ENCODE measurements at places on chromosomes 3 and 15.

GRCh38 chr3:113717818-113718217 lies 21.4 kb upstream of the USF3 start:
- DNase-seq: no peak

- DNase-seq: no peak
Measured at GRCh38 chr3:33915796-33916546, 117.5 kb downstream of the PDCD6IP start.

DNA sequence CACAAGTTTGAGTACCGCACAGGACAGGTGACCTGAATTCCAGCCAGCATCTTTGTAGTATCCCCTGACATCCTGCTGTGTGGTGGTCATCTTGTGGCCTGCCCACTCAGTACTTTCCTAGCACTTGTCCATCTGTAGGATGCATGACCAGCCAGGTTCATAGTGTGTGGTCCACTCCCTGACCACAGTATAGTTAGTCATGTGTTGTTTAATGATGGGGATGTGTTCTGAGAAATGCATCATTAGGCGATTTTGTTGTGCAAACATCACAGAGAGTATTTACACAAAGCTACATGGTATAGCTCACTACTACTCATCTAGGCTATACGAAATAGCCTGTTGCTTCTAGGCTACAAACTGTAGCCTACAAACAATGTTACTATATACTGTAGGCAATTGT lies 16.9 kb upstream of the RBPMS2 start:
- DNase-seq: no peak

GRCh38 chr3:56998076-56998529 lies 62.4 kb upstream of the SPATA12 start:
- DNase-seq: no peak

- DNase-seq: no peak
Measured at GRCh38 chr3:16300881-16301359, 35.9 kb downstream of the OXNAD1 start.

GRCh38 chr3:195896361-195897080 lies 11.8 kb downstream of the TNK2 start:
- no peak for DNase-seq

DNA sequence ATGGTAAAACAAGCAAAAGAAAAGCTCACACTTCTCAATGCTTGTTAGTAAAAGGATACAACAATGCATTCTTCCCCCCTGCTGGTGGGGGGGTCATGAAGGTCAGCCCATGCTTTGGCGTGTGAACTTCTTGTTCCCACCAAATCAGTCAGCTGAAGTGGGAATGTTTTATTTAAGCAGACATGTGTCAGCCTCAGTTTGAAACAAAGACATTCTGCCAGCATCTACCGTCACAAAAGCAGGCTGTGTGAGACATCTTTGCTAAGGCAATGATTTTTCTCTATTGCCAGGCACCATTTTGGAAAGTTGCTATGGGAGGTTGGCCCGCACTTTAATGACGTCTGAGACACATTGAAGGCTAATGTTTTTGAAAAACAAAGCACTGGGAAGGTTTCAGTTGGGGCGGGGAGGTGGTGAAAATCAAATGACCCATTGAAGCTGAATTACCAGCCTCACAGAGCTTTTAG lies 206.6 kb downstream of the TLE3 start:
- no peak for DNase-seq

- DNase-seq: peak; percentile 86
Measured at GRCh38 chr15:80615783-80616391, 79.2 kb upstream of the ABHD17C start.

- DNase-seq: no peak
Measured at GRCh38 chr15:100114571-100114970, 227.2 kb downstream of the ADAMTS17 start.

- no peak for DNase-seq
Measured at GRCh38 chr3:85476891-85477495, 518.2 kb downstream of the CADM2 start.

DNA sequence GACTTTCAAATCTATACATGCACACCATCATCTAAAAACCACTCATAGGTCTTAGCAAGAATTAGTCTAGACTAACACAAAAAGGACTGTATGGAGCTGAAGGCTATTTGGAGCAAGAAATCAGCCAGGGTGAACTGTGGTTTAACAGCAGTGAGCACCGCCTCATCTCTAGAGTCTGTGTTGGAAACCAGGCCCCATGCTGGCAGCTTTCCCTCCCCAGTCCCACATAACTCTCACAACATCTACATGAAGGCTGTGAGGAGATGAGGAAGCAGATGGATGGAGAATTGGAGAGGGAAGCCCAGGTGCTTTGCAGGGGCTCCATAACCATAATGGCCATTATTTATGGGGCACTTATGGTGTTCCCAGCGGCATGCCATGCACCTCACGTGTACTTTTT lies 133.2 kb upstream of the TOPAZ1 start:
- DNase-seq: no peak

- no peak for DNase-seq
Measured at GRCh38 chr15:51076524-51077220, 18.0 kb downstream of the TNFAIP8L3 start.

DNA sequence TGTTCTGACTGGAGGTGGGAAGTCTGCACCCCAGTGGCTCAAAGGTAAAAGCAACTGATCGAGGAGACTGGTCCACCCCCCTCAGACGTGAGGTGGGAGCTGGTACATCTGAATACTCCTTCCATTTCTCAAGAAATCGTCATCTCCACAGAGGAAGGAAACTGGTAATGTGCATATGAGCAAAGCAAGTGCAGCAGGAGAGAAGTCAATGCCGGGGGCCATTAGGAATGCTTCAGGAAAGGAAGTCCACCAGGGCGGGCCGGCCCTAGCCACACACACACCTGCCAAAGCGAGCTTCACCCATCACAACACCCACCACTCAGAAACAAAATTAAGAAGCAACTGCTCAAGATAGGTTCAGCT lies 8.5 kb downstream of the TBC1D2B start:
- no peak for DNase-seq

DNA sequence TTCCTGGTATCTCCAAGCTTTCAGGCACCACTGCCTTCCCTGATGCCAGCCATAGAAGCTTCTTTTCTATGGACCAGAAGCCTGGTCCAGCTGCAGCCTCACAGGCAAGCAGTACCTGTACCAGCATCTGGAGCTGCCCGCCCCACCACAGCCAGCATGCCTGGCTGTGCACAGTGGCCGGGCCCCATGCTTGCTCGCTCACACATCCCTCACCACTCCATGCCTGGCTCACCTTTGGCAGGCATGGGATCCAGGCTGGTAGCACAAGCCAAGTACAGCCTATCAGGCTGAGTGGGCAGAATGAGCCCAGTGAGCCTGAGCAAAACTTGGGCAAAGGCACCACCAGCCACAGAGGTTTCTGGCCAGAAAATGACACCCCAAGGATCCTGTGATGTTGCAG lies 93.4 kb downstream of the TPRA1 start:
- DNase-seq: no peak

DNA sequence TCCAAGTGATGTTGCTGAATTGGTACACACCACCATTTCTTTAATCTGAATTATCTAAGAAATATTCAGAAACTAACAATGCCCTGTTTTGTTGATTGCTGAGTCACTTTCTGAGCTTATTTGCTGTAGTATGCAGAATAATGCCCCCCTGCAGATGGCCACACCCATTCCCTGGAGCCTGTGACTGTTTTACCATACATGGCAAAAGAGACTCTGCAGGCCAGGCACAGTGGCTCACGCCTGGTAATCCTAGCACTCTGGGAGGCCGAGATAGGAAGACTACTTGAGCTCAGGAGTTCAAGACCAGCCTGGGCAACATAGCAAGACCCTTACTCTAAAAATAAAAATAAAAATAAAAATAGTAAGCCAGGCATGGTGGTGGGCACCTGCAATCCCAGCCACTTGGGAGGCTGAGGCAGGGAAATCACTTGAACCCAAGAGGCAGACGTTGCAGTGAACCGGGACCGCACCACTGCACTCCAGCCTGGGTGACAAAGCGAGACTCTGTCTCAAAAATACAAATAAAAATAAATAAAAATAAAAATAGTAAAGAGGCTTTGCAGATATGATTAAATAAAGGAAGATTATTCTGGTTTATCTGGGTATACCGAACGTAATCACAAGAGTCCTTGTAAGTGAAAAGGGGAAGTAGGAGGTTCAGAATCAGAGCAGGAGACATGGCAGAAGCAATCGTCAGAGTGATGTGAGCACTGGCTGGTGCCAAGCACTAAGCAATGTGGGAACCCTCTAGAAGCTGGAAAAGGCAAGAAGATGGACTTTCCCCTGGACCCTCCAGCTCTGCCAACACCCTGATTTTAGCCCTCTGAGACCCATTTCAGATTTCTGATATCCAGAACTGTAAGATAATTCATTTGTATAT lies 19.0 kb downstream of the PCYT1A start:
- no peak for DNase-seq

- no peak for DNase-seq
Measured at GRCh38 chr15:64837502-64837901, 4.2 kb upstream of the PLEKHO2 start.

DNA sequence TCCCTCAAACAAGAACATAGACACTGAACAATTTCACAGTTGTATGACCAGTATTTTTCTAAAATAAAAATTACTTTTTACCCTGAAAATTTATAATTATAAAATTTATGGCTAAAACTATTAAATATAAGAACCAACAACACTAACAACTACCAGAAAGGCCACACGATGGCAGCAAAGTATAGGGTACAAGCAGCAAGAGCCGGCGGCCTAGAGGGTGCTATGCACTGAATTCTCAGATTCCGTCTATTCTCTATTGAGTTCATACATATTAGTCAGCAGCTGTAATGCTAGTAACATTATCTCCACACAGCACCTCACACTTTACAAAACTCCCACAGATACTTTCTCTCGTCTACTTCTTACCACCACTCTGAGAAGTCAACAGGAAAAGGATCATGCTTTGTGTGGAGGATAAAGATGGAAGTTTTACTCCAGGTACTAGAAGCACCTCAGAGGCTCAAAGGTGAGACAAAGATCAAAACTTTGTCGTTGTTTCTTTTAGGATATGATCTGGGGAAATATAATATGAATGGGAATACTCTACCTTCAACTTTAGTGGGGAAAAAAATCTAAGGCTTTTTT lies 160.5 kb downstream of the FGF12 start:
- DNase-seq: peak; percentile 32

GRCh38 chr15:64456634-64457108 lies 3.7 kb upstream of the ZNF609 start:
- no peak for DNase-seq

GRCh38 chr15:83278191-83278590 lies 6.3 kb downstream of the BNC1 start:
- DNase-seq: no peak

DNA sequence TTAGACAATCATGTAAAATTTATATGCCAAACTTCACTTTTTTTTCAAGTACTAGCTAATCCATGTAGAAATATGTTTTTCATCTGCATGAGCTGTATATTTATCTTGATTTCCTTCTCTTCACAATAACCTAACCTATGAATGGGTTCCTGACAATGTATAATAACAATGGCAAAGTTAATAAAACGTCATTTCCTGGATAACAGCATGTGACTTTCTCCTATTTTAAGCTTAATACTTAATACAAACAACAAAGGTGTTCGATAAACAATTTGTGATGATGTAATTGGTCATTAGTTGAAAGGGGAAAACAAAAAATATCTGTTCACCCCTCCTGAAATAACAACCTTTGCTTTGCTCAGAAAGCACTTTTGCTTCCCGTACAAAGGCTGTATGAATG lies 20.4 kb downstream of the CD200 start:
- DNase-seq: no peak

DNA sequence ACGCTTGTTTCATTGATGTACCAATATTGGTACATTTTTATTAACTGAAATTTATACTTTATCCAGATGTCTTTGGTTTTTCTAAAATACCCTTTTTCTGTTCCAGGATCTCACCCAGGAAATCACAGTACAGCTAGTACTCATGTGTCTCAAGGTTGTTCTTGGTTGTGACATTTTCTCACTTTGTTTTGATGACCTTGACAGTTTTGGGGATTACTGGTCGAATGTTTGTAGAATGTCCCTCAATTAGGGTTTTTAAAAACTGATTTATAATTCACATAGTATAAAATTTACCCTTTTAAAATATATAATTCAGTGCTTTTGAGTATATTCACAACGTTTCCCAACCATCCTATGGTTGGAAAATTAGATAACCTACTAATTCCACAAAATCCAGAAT lies 6.3 kb upstream of the SNRPN start:
- no peak for DNase-seq

GRCh38 chr3:67083277-67083676 lies 85.2 kb downstream of the KBTBD8 start:
- no peak for DNase-seq

DNA sequence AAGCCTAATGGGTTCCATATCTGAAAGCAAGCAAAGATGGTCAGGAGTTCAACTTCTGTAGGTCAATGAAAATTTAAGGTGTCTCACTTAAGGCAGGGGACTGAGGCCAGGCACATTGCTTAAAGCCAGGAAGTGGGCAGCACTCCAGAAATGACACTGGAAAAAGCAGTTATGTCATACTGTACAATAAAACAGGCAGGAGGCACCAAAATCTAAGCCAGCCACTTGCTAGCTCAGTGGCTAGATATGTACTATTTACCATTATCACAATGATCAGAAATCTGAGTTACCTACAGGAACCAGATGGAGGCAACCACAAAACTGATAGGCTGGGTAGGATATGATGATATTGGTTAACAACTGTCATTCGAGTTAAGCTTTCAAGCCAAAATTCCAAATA lies 57.3 kb downstream of the FRMD5 start:
- no peak for DNase-seq

DNA sequence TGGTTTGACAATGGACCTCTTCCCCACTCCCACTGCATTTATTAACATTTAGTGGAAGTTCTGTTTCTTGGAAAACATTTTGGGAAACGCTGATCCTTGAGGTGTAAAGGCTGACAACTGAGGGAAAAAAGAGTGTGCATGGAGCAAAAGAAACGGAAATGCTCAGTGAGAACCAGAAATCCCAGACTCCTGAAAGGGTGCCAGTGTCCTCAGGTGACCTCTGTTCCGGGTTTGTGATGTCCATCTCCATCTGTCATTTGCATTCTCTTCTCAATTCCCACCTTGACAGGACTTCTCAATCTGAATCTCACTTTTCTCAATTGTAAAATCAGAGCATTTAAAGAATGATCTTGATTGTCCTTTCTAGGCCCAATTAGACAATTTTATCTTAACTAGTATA lies 71.1 kb upstream of the FAM3D start:
- no peak for DNase-seq

GRCh38 chr3:181549266-181549665 lies 162.5 kb upstream of the SOX2 start:
- DNase-seq: no peak

- DNase-seq: no peak
Measured at GRCh38 chr3:183255348-183255730, 2.3 kb downstream of the B3GNT5 start.

GRCh38 chr3:54950391-54951003 lies 22.6 kb upstream of the LRTM1 start:
- no peak for DNase-seq
